Hepatic stellate cell (primary cell): ENCODE measurements at places on chromosomes 4 and X.
A peak's percentile ranks its signal among the peaks of the same experiment; 100 is the strongest.

DNA sequence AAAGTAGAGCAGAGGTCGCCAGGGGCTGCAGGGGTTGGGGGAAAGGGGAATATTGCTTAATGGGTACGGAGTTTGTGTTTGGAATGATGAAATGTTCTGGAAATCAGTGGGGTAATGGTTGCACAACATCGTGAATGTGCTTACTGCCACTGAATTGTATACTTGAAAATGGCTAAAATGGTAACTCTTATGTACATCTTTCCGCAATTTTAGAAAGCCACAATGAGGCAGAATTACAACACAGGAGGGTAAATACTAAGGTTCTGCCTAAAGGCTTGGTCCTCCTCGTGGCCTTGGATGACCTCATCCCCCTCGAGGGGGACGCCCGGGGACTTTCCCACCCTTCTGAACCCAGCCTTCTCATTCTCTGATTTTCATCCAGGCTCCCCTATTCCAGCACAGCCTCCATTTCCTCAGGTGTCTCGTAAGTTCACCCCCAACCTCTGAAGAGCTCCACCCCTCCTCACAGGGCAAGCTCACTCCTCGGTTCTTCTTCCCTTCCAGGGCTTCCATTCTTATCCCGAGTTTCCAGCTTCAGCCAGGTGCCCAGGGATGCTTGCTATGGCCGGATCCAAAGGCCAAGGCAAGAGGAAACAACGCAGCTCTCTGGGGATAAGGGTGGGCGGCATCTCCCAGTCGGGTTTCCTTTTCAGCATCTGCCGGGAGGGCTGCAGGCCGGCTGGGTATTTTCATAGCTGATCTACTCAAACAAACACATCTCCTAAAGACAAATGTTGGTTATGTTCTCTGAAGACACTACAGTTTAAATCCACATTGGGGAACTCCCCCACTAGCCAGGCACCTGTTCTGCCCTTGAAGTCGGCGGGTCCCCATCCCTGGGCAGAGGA lies 71.3 kb upstream of the ACSL1 start:
- DNase-seq = no peak

DNA sequence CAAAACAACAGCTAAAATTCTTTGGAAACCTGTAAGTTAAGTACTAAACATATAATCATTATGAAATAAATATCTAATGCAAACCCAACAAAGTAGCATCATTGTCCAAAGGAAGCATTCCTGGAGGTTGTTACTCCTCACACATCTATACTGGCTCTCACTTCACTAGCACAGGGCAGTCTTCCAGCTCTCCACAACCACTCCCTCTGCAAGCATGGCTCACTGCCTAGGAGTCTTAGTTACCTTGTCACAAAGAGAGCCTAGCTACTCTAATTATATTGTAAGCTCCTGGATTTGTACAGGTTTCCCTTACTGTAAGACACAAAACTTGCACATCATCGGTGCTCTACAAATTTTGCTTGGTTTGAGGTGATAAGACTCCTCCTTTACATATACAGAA lies 76.1 kb downstream of the AMMECR1 start:
- DNase-seq = no peak

DNA sequence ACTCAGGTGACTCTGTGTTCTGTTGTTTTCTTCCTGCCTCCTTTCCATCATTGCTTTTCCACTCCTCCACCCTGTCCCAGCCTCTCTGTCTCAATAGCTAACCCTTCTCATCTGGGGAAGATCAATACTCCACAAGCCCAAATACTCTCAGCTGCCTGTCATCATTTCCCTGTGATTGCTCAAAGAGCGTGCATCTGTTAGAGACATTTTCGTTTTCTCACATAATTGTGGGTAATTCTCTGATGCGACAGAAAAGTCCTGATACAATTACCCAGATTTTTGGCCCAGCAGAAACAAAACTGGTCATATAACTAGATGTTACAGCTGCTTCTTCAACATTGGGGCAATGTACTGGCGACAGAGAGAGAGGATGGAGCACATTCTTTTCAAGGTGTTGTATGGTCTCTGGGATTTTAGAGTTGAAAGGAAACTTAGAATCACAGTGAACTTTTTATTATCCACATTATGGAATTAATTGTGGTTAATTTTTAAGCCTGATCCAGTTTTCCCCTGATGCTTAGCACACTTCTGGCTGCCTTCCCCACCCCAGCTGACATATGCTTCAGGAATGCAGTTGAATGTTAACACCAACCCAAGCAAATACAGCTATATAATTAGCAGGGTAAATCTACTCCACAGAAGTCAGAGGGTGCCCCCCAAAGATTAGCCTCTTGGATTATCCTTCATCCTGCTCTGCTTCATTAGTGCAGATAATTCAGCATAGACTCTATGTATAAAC lies 171.4 kb upstream of the ANXA3 start:
- no peak for DNase-seq

DNA sequence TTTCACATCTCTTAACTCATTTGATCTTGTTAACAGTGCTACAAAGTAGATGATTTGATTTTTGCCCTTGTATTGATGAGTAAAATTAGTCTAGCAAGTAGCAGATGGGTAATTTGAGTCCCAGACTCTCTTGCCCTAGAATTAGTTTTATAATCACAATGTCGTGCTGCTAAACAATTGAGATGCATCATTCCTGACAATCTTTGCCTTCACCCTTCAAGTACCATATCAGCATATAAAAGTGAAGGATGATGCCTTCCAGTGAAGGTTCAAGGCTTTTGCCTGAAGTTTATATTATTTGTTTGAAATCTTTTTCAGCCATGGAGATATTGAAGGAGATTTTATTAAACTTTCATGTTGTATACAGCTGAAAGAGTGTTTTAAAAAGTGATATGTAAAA lies 141.4 kb downstream of the GRID2 start:
- no peak for DNase-seq

DNA sequence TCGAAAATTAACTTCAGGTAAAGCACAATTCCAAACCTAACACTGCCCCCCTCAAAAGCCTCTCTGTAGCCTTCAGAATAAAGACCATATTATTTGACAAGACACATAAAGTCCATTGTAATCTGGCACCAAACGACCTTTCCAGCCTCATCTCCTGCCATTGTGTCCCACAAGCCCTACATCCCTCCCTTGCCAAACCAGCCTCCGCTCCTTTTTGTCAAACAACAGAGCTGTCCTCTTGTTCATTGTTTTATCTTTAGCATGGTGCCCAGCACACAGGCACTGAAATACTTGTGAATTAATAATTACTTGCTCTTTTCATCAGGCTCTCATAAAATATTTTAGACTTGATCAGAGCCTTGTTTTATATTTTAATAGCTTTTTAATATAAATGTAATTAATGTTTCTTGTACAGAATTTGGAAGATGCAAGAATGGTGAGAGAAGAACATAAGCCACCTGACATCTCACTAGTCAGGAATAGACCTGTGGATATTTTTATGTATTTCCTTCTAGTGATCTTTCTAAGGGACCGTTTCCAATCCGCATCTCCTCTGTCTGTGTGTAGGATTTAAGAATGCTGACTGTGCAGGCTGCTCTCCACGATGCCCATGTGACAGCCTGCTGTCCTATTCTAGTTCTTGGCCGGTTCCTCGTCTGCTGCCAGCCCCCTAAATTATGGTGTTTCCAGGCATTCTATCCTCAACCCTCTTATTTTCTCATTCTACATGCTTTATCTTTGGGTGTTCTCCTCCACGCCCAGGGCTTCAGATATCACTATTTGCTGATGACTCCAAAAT lies 3.0 kb upstream of the IRF2 start:
- no peak for DNase-seq

DNA sequence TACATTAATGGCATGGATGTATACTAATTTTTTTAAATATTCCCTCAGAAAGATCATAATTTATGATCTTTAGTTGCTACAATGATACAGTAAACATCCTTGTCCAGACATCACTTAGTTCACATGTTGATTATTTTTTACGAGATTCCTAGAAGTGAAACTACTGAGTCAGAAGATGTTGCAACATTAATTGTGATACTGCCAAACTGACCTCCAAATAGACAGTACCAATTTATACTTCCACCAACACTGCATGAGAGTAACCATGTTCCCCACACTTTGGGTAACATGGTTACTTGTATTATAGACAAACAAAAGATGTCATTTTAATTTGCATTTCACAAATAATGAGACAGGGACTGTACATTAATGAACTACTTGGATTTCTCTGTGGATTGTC lies 19.6 kb downstream of the RCHY1 start:
- DNase-seq = no peak

- DNase-seq = no peak
Measured at GRCh38 chrX:54640736-54641135, 110.7 kb downstream of the GNL3L start.

GRCh38 chr4:71027611-71028010 lies 34.2 kb downstream of the DCK start:
- DNase-seq = no peak

GRCh38 chr4:57020467-57021101 lies 41.9 kb downstream of the POLR2B start:
- peak; percentile 57 for DNase-seq

- DNase-seq = no peak
Measured at GRCh38 chrX:67558267-67558666, 14.4 kb downstream of the AR start.
